Mammary epithelial cell (primary cell): ENCODE measurements at places on chromosomes 5 and 9.

DNA sequence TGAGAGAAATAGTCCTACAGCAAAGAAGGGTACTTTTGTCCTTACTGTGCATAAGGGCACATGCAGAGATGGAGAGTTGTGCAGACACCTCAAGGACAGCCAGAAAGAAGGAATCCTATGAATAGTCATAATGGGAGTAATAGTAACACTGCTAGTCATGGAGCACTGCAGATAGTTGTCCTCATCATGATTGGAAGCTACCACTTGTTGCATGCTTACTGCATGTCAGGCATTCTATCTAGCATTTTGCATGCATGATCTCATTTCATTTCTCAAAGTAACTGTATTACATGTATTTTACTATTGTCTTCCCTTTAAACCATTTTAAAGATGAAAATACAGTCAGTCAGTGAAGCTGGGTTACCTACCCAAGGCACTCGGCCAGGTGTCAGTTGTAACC is 81.3 kb downstream of the PIK3R1 start:
- no peak for DNase-seq

DNA sequence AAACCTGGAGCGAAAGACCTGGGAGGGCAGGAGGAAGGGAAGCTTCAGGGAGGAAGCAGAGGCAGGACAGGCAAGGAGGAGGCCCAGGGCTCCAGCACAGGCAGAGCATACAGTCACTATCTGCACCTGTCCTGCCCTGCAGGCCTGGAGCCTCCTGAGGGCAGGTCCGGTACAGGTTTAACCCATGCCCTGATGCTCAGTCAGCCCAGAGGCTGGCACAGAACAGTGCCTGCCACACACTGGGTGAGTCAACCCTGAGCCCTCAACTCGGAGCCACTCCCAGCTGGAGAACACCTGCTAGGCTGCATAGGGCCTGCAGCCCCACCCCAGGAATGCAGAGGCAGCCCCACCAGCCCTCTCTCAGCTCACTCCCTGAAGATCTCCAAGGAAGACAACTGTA is 161.5 kb upstream of the PHYKPL start:
- no peak for DNase-seq

GRCh38 chr9:93460689-93461413 is 7.5 kb upstream of the FAM120AOS start:
- DNase-seq: no peak

DNA sequence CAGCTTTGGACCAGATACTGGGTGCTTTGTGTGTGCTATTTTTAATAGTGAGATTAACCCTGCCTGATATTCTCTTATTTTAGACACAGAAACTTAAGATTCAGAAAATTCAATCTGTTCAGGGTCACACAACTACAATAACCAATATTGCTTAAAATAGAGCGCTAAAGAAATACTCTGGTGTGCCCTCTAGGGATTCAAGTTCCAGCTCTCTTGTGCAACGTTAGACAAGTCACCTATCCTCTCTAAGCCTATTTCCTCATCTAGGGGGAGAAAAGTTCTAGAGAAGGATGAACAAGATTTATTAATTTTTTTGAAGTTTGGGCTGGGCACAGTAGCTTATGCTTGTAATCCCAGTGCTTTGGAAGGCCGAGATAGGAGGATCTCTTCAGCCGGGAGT is 2.1 kb upstream of the SCAI start:
- no peak for DNase-seq

DNA sequence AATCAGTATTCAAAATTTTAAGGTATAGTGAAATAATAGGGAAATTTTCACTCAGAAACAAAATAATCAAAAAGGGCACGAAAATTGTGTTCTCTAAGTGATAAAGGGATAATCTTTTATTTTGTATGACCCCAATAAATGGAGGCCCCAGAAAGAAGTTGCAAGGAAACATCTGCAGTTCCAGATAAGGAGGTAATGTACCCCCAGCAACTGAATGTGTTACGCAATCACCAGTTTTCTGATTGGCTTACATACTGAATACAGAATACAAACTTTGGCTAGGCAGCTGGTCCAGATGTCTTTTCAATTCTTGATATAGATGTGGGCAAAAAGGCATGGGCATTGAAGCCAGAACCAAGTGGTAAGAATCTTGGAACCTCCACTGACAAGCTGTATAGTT is 1.7 kb upstream of the TOPORS start:
- no peak for DNase-seq

GRCh38 chr9:129696944-129697655 is 31.7 kb downstream of the PRRX2 start:
- no peak for DNase-seq

- no peak for DNase-seq
Measured at GRCh38 chr5:76467216-76467615, 64.1 kb downstream of the IQGAP2 start.

GRCh38 chr5:138926257-138926656 is 51.1 kb upstream of the LRRTM2 start:
- no peak for DNase-seq

GRCh38 chr9:4982721-4983482 is 2.2 kb upstream of the JAK2 start:
- DNase-seq: no peak

GRCh38 chr5:31380049-31380448 is 151.8 kb downstream of the DROSHA start:
- DNase-seq: no peak

- no peak for DNase-seq
Measured at GRCh38 chr9:74431467-74431866, 65.7 kb upstream of the RORB start.

DNA sequence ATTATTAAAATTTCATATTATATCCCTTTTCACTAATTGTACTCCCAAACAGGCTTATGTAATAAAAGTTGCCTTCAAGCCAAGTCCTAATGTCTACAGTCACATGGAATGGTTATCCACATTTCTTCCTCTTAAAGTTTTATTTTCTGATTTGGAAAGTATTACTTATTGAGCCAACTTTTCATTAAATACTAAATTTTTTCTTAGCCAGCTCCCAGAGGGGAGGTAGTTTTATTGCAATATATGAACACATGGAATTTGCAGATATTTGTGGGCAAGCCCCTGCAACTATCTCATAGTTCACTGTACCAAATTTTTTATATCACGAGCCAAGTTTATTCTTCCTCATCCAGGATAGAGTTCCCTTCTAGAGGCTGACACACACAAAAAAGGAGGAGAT is 332.8 kb upstream of the PTGER4 start:
- DNase-seq: no peak

DNA sequence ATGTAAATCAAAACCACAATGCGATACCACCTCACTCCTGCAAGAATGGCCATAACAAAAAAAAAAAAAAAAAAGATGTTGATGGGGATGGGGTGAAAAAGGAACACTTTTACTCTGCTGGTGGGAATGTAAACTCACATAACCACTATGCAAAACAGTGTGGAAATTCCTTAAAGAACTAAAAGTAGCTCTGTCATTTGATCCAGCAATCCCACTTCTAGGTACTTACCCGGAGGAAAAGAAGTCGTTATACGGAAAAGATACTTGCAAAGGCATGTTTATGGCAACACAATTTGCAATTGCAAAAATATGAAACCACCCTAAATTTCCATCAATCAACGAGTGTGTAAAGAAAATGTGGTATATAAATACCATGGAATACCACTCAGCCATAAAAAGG is 205.0 kb downstream of the TENT4A start:
- DNase-seq: no peak

DNA sequence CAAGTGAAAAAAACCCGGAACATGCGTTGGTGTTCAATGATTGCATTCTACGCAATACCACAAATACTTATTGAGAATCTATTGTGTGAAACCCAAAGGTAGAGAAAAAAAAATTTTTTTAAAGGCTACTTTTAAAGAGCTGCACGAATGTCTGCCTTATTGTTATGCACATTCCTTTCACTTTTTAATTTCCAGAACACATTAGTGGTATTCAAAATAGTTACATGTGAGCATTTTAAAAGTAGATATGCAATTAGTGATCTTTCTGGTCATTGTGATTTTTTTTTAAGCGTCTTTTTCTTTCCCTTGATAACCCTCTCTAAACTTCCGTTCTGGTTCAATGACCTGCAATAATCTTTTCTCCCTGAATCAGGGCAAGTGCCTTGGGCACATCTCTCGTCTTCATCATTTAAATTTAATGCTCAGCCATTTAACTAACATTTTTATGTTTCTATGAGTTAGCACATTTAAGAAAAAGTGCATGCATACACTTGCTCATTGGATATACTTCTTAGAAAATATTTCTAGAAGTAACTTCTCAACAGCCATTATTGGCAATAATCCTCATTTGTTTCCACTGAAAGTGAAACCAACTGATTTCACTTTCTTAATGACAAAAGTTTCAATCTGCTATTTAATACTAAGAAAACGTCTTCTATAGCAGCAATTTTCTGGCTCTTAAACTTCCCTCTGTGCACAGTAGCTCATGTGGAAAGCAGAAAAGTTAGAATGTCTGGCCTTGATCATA is 80.3 kb downstream of the CDH6 start:
- no peak for DNase-seq

DNA sequence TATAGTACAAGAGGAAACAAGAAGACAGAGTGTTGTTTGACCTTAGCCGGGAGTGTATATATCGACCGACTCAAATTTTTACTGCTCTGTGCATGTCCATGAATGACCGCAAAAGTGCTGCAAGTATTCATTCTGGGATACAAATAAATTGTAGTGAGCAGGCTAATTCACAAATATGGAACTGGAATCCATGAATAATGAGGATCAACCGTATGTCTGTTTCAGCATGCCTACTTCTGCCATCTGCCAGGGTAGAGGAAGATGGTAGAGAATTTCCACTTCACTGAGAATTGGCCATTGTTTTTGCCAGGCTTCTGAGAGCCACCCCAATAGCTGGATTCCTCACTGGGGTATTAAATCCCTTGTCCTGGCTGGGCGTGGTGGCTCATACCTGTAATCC is 8.5 kb upstream of the RALGPS1 start:
- no peak for DNase-seq

DNA sequence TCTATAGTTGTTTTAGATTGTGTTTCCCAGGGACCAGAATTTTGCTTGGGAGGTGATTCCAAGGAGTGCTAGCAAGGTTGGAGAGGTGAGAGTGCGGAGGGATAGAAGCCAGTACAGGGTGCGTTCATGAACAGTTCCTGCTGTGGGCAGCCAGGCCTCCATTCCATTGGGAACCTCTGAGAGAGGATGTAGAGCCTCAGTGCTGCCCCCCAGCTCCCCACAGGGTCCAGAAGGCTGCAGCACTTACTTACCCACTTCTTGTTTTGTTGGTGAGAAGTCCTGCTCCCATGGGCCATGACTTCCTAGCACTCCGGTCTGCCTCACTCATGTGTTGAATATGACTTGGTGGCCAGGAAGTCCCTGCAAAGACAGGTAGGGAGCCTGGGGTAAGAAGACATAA is 128.2 kb upstream of the GAS1 start:
- DNase-seq: no peak

GRCh38 chr5:68464424-68464823 is 248.9 kb downstream of the PIK3R1 start:
- peak; percentile 50 for DNase-seq

DNA sequence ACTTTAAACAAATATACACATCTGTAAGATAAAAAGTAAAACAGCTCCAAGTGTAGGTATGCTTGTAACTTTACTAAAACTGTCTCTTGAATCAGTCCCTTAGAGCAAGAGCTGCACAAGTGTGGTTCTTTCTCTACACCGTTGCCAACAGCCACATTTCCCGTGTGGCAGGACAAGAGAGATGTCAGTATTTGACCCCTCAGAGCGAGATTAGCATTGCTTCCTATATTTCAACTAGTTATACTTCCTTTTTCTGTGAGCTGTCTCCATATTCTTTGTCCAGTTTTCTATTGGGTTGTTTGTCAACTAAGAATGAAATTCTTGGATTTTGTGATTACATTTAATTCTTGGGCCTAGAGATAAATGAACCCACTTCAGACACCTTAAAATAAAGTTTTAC is 8.0 kb downstream of the PLIN2 start:
- DNase-seq: no peak

GRCh38 chr5:61783481-61783880 is 451.4 kb downstream of the ZSWIM6 start:
- DNase-seq: no peak
